ENCODE measurements at places on chromosomes 16 and 17.

GRCh38 chr16:12553191-12553590 lies 250.5 kb downstream of the CPPED1 start:
- DNase-seq: no peak

- peak; percentile 68 for DNase-seq
Observed at GRCh38 chr17:65287040-65287439, 149.9 kb downstream of the RGS9 start.

- peak; percentile 98 for DNase-seq
Observed at GRCh38 chr17:11182430-11182829, 58.6 kb upstream of the SHISA6 start.

GRCh38 chr16:58510097-58510775 lies 5.1 kb upstream of the SETD6 start:
- no peak for DNase-seq

- DNase-seq: no peak
Observed at GRCh38 chr17:31536451-31536850, 145.0 kb downstream of the RAB11FIP4 start.
